Glomerular endothelial cell (primary cell): ENCODE measurements at places on chromosomes 4 and X. TPM values are rescaled to one million over a fixed set of nuclear protein-coding genes. Genes with fewer than 3 reads are reported as not detected.

Gene CXorf66
- total RNA-seq: not detected in 2 replicates

DNA sequence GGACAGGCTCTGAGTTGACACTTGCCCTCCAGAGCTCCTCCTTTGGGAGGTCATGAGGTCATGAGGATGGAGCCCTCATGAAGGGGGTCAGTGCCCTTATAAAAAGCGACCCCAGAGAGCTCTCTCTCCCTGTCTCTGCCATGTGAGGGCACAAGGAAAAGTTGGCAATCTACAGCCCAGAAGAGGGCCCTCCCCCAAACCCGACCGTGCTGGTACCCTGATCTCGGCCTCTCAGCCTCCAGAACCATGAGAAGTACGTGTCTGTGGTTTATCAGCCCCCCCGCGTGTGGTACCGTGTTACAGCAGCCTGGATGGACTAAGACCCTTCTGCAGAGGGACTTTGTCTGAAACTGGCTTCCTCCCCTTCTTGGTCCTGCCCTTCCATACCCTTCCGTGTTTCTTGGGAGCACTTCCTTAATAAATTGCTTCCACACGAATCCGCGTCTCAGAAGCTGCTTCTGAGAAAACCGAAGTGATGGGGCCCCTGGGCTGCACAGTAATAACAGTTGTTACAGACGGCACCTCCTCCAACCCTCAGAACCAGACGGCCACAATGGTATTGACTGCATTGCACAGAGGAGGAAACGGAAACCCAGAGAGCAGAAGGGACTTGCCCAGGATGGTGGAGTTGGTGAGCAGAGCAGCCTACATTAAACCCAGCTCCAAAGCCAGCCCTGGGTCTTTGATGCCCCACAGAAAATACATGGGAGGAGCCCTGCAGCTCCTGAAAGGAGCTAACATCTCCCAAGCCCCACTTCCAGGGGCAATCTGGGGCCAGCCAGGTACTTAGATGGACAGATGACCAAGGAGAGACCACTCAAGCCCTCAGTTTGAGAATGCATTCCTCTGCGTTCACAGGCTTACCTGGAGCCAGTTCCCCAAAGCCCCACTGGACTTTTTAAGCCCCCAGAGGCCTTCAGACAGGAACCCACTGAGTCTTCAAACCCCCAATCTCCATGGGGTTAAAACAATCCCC lies 242.7 kb downstream of the BCOR start:
- no peak for DNase-seq

GRCh38 chr4:41373221-41373620 lies 116.5 kb downstream of the UCHL1 start:
- no peak for DNase-seq

Gene ZAR1
- total RNA-seq: not detected in 2 replicates

Gene PAGE5
- total RNA-seq: not detected in 2 replicates

Gene SPANXD
- total RNA-seq: not detected in 2 replicates

Gene SOWAHD
- not detected in 2 replicates for total RNA-seq

GRCh38 chr4:99043346-99043745 lies 45.2 kb downstream of the ADH5 start:
- DNase-seq: no peak

Gene TEX13B
- total RNA-seq: 0.47 TPM in 1 of 2 replicates, not detected in the other

Gene ZNF827
- 21.9 and 23.9 TPM in 2 replicates for total RNA-seq

Gene MAP7D3
- 29.6 and 31.3 TPM in 2 replicates for total RNA-seq

DNA sequence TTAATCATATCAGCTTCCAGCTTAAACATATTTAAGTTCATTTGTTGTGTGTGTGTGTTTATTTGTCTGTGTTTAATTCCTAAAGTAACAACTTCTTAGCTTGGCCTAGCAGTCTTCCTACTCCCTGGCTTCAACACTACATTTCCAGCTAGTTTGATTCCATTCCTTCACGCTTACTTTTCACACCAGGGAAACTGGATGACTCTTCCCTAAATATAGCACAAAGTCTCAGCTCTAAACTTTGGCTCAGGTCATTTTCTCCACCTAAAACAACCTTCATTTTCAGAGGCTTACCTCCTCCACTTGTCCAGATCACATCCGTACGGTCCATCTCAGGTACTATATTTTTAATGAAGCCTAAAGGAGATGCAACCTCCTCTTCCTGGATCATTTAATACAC lies 94.4 kb downstream of the KCTD8 start:
- no peak for DNase-seq

- no peak for DNase-seq
These were observed 61.3 kb upstream of the MXRA5 start for GRCh38 chrX:3407781-3408180.

- DNase-seq: no peak
These were observed 1.1 kb upstream of the HTATSF1 start for GRCh38 chrX:136496186-136496763.

Gene CCNQ
- total RNA-seq: 34.1 and 35.2 TPM in 2 replicates

- no peak for DNase-seq
These were observed 1310.7 kb upstream of the TENM3 start for GRCh38 chr4:180932370-180933001.

DNA sequence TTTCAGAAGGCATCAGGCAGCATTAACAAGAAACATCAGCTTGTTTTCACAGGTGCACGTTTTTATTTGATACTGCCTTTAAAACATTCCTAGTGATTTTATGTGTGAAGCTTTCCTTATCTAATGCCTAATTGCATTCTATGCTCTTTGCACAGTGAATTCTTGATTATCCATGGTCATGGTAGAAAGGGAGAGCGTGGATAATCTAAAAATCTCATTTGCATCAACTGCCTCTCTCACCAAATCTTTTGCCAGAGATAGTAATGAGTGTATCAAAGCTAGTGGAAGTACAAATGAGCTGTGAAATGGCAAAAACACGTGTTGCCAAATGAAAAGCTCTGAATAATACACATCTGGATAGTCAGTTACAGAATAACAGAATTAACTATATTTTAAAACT lies 170.5 kb downstream of the NAA11 start:
- DNase-seq: no peak

DNA sequence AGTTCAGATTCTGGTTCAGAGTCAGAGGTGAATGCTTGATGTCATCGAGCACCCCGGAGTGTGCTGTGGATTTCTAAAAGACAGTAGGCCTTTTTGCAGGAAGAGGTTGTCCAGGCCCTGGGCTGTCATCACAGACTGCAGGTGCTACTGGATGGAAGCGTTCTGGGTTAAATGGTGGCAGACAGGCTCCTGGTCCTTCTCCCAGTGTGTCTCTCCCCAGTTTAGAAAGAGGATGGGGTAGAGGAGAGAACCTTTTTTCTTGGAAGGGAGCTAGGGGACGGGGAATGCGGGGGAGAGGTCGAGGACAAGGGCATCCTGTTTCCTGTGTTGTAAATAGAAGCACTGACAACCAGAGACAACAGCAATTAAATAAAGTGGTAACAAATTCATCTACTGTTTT lies 102.3 kb upstream of the NUDT6 start:
- DNase-seq: no peak

DNA sequence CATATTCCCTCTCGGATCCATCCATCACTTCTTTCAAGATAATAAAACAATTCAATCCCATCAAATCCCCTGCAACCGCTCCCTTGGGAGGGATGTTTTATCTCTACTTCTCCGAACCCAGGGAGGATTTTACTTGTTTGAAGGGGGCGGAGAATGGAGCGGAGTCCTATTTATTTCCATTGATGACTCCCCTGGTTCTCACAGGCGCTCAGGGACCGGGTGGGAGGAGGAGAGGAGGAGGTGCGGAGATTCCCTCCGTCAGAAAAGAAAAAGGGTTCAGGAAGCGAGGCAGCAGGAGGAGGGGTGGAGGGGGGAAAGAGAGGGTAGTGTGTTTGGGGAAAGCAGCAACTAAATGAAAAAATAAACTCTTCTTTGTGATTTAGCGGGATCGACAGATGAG lies 2.1 kb downstream of the NDNF start:
- DNase-seq: no peak

Gene SSX3
- total RNA-seq: not detected in 2 replicates

DNA sequence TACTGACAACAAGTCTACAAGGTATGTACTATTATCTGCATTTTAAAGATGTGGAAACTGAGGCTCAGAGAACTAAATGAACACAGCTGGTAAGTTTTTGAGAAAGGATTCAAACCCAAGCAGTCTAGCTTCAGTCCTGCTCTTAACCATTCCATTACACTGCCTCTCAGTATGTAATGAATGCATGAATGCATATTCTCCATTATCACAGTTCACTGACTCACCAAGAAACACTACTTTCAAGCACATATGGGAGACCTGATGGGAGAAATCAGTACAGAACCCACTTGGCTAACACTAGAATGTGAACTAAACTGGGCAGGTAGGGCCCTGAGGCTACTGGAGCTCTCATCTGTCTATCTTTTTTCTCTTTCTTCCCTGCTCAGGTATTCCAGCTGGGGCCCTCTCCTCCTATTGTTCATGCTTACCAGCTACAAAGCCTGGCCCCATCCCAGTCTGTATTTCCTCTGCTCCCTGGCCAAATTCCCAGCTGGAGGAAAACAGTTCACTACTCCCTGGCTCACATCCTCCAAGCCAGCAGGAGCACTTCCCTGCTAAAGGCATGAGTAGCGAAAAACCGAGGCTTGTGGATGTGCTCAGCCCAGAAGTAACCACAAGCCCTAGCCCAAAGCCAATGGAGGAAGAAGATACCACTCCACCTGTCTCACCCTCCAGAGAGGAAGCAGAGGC lies 178.2 kb upstream of the ARHGEF9 start:
- DNase-seq: no peak

Gene PPEF2
- not detected in 2 replicates for total RNA-seq

- no peak for DNase-seq
These were observed 241.7 kb downstream of the PPP1R2C start for GRCh38 chrX:42536286-42536685.

GRCh38 chrX:65532016-65532415 lies 2.6 kb downstream of the LAS1L start:
- DNase-seq: no peak

Gene CACNA1F
- under 0.01 TPM in 1 of 2 replicates, not detected in the other for total RNA-seq

GRCh38 chr4:159205466-159205865 lies 102.6 kb downstream of the RAPGEF2 start:
- no peak for DNase-seq

- no peak for DNase-seq
These were observed 1.4 kb upstream of the PRPS1 start for GRCh38 chrX:107626916-107627315.

GRCh38 chr4:124955476-124955875 lies 242.9 kb upstream of the ANKRD50 start:
- DNase-seq: no peak

- no peak for DNase-seq
These were observed 151.6 kb downstream of the SLIT2 start for GRCh38 chr4:20403290-20403689.

GRCh38 chr4:13980317-13981310 lies 353.1 kb upstream of the BOD1L1 start:
- no peak for DNase-seq

GRCh38 chr4:100314057-100314456 lies 123.8 kb upstream of the DDIT4L start:
- DNase-seq: no peak

GRCh38 chrX:107729558-107730297 lies 45.9 kb downstream of the TSC22D3 start:
- DNase-seq: no peak

- DNase-seq: no peak
These were observed 54.9 kb downstream of the F8 start for GRCh38 chrX:154967603-154968002.

Gene P2RY8
- total RNA-seq: 0.05 and 0.23 TPM in 2 replicates

DNA sequence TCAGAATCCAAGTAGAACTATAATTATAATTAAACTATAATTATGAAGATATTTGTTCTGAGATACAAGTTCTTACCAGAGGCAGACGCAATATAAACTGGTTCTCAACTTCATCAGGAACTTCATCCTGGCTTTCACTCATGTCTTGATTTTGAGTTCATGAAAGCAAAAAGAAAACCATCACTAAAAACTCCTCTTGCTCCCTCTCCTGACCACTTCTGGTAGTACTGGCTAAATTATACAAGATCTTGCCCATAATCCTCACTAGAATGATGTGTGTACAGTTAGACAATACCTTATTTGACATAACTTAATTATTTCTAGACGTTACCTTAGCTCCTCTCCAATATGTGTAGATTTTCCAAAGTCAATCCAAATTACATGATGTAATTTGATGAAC lies 3.7 kb downstream of the TAF7L start:
- peak; percentile 33 for DNase-seq

- DNase-seq: no peak
These were observed at the start of gene SCML2 for GRCh38 chrX:18354369-18355223. Gene SCML2, minus strand, starts transcription at chrX:18354688. Its CDS starts 20,617 bp downstream, at chrX:18334071.

- peak; percentile 9 for DNase-seq
These were observed 215.2 kb upstream of the PSAPL1 start for GRCh38 chr4:7649741-7650531.

DNA sequence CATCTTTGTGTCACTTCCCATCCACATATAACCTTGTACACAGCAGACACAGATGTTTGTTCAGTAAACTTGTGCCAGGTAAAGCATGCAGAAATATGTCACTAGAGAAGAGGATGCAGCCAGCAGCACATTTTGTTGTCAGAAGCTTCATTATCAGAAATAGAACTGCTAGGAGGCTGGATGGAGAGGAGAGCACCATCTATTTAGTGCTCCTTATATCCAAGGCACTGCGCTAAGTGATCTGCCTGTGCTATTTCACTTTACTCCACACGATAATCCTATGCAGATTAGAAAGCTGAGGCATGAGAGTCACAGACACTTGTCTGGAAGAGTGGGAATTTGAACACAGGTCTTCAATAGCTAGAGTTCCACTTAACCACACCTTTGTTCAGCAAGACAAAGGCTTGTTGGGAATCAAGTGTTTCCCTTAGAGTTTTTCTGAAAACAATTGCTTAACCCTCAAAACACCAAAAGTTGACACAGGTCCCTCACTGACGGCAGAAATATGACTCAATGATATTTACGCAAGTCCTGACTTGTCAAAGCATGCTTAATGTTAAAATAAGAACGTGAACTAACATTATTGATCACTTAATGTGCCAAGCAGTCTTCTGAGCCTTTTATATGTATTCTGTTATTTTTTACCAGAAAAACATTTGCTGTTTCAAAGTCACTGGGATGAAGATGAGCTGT lies 1.2 kb upstream of the QDPR start:
- no peak for DNase-seq

Gene BEX1
- 0.68 and 1.6 TPM in 2 replicates for total RNA-seq

Gene IL3RA
- total RNA-seq: 31.6 and 77.7 TPM in 2 replicates

Gene TMSB15A
- total RNA-seq: 0.44 and 3.6 TPM in 2 replicates

Gene ADH1A
- total RNA-seq: not detected in 2 replicates

DNA sequence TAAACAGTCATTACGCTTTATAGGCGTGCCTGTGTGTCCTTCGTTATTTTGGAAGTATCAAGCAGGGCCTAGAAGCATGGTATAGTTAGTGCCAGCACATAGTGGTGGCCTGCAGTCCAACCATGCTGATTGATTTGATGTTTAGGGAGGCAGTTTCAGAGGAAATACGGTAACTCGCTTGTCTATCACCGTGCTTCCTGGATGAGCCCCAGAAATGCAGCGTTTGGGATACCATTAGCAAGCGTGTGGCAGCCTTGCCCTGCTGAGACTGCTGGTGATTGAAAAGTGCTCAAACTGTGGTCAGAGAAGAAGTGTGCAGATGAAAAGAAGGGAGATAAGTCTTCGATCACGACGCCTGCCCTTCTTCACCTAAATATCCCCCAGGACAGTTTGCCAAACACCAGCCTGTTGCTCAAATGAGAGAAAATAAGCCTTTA lies 158.4 kb downstream of the CHIC2 start:
- DNase-seq: no peak

- no peak for DNase-seq
These were observed 905.9 kb downstream of the CENPC start for GRCh38 chr4:66639361-66639760.

- DNase-seq: no peak
These were observed 33.1 kb downstream of the FTHL17 start for GRCh38 chrX:31038575-31039326.
